ENCODE measurements at places on chromosomes 16 and 17.

- no peak for DNase-seq
These were observed 27.1 kb downstream of the NXPH3 start for GRCh38 chr17:49602783-49603182.

DNA sequence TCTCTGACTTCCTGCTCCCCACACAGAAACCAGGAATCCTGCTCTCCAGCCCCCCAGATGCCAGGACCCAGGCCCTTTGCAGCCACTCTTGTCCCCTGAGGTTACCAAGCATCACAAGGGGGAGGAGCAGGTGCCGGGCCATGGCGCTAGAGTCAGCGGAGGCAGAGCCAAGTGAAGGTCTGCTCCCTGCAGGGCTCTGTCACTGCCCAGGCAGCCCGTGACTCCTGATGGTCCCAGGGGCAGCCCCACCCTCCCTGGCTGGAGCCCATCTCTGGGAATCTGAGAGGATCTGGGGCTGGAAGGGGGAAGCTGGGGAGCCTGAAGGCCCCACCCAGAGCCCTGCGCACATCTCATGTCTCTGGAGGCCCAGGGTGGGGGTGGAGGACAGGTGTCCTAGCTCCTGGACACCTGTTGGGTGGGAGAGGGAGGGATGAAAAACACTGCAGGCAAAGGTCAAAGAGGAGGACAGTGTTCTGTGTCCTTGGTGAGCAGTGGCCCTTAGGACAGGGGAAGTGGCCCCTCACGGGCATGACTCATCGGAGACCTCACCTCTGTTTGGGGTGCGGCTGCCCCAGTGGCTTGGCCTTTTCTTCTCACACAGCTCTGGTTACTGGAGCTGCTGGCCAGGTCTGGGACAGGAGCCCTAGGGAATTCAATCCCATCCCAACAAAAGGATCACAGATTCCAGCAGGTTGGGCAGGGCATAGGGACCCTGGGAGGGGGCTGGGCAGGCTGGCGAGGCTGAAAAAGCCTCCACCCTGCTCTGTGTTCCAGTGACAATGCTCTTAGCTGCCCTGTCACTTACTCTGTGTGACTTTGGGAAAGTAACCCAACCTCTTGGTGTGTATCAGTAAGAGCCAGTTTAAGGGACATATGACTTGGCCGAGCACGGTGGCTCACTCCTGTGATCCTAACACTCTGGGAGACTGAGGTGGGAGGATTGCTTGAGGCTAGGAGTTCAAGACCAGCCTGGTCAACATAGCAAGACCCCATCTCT is at the start of gene PRSS36:
PRSS36 (minus strand) TSS at position 173 of the 997 bp plus-strand sequence; CDS start at position 142, 31 bp downstream.
- DNase-seq = no peak

GRCh38 chr16:87661561-87661960 is 59.3 kb downstream of the JPH3 start:
- no peak for DNase-seq

- DNase-seq = no peak
These were observed 42.3 kb upstream of the HNF1B start for GRCh38 chr17:37787055-37787757.

DNA sequence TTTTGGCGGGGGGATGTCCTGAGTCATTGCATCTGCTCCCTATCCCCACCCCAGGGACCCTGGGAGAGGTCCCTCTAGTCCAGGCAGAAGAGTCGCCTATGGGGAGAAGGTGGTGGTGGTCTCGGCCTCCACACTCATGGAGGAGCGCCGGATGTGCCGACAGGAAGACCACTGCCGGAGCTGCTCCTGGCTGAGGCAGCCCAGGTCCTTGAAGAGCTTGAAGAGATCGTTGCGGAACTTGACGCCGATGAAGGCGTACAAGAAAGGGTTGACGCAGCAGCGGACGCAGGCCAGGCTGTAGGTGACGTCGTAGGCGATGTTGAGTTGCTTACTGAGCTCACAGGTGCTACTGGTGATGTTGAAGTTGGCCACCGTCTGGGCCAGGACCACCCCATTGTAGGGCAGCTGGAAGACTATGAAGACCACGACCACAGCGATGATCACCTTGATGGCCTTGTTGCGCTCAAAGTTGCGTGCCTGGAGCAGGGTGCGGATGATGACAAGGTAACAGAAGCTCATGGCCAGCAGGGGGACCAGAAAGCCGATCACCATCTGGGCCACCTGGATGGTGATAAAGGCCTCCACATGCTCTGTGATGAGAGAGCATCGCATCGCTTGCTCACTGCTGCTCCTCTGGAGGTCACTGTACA is 10.5 kb downstream of the CCR7 start:
- DNase-seq = peak; percentile 71

GRCh38 chr17:77028900-77029299 is 111.9 kb upstream of the SEC14L1 start:
- no peak for DNase-seq

GRCh38 chr17:73257516-73257915 is 4.2 kb downstream of the CPSF4L start:
- DNase-seq = no peak

GRCh38 chr17:41796121-41796895 is 9.8 kb upstream of the JUP start:
- peak; percentile 59 for DNase-seq

DNA sequence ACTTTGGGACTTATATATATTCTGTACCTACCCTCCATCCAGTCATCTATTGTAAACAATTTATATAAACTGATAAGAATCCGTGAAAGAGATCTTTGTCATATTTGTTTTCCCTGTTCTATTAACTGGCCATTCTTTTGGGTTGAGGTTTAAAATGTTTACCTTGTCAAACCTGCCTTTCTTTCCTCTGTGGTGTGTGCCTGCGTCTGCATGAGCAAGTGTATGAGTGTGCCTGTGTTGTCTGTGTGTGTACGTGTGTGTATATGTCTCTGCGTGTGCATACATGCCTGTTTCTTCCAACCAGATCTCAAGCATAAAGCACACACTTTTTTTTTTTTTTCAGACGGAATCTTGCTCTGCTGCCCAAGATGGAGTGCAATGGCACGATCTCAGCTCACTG is 201.5 kb downstream of the C16orf95 start:
- DNase-seq = no peak

DNA sequence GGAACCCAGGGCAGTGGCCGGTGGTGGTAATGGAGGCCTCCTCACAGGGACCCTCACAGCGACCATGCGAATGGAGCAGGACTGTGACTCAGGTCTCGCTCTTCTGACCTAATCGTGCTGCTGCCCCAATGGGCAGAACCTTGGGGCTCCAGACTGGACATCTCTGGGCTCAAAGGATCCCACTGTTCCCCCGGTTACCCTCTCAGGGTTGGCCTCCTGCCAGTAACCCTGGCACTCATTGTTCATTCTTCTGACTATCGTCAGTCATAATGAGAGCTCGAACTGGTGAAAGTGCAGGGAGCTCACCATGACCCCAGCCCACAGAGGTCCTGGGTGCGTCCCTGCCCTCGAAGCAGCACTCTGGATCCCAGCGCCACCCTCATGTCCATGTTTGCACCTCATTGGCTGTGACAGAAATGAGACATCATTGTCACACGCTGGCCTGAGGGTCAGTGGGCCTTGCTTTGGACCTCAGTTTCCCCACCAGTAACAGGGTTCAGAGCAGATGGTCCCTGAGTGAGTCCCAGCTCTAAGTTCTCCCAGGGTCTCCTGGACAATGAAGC is 4.0 kb upstream of the NPRL3 start:
- DNase-seq = no peak

- DNase-seq = no peak
These were observed 455.9 kb upstream of the HSBP1 start for GRCh38 chr16:83351846-83352245.

- DNase-seq = no peak
These were observed 337.5 kb downstream of the SEC14L1 start for GRCh38 chr17:77478281-77478680.

- DNase-seq = peak; percentile 86
These were observed at the start of gene NT5C for GRCh38 chr17:75131278-75132017. Gene NT5C, minus strand, starts transcription at chr17:75131742. Its CDS starts 35 bp downstream, at chr17:75131707.

DNA sequence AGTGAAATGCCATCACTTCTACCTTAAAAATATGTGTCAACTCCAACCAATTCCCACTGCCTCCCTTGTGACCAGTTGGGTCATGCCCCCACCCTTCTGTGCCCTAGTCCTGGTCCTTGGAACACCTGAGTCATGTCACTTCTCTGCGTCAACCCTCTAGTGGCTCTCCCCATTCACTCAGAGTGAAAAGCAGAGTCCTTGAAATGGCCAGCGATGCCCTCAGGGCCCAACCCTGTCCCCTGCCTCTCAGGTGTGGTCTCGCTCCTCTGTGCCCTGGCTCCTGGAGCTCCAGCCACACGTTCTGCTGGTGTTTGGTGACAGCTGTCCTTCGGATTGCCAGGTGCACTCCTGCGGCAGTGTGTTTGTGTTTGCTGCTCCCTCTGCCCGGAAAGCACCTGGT is 89.2 kb downstream of the SPECC1 start:
- DNase-seq = no peak

GRCh38 chr17:20154286-20155000 is 145.3 kb downstream of the SPECC1 start:
- no peak for DNase-seq

DNA sequence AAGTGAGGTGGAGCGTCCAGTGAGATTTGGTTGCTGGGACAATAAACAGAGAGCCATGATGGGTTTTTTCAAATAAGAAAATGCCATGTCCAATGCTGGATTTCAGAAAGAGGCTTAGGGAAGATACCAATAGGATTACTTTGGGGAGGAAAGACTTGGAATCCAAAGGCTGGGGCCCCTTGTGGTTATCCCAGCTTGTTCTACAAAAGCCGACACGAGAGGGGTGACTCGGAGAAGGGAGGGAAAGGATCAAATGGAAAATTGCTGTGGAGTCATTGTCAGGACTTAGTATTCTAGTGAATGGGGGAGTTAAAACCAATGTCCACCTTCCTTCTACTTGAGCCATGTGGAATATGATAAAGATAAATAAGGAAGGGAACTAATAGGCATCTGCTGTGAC is 305.5 kb downstream of the SOX9 start:
- DNase-seq = no peak

GRCh38 chr17:7478276-7479212 is 887 bp downstream of the ZBTB4 start:
- no peak for DNase-seq

- no peak for DNase-seq
These were observed 75.9 kb upstream of the ZNF750 start for GRCh38 chr17:82915757-82916027.

- no peak for DNase-seq
These were observed 6.1 kb upstream of the SERPINF2 start for GRCh38 chr17:1736348-1737281.

DNA sequence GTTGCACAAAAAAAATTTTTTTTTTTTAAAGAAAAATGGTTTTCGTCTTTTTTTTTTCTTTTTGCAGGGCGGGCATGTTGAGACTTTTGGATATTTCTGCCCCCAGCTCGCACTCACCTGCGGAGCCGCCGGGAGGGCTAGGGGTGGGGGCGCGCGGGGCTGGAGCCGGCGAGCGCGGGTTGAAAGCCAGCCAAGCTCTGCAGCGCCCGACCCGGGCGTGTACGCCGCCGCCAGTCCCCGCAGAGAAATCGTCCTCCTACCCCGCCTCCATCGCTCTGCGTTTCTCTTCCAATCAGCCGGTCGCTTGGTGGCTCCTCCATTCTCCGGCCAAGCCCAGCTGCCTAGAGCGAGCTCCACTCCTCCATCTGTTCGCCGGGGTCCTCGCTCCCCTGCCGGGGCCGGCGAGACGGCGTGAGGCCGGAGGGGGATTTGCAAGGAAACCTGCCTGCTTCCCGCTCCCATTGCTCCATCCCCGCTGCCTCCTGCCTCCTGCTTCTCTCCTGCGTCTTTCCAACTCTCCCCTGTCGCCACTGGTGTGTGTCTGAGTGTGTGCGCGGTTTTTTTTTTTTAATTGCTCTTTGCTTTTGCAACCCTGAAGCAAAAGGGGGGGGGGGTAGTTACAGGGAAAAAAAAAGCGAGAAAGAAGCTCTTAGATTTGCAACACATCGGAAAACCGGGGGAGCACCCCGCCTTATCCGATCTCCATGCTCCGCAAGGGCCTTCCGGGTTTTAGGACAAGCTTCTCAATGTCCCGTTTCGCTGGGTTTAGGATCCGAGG is 1.8 kb upstream of the UBTF start:
- peak; percentile 87 for DNase-seq

- DNase-seq = no peak
These were observed 3.1 kb upstream of the TLCD2 start for GRCh38 chr17:1713160-1713877.

- DNase-seq = no peak
These were observed 2.3 kb downstream of the ARSG start for GRCh38 chr17:68293490-68294195.

GRCh38 chr17:72239548-72239947 is 118.7 kb downstream of the SOX9 start:
- DNase-seq = no peak

- DNase-seq = no peak
These were observed 31.0 kb downstream of the CCDC40 start for GRCh38 chr17:80067393-80067986.

DNA sequence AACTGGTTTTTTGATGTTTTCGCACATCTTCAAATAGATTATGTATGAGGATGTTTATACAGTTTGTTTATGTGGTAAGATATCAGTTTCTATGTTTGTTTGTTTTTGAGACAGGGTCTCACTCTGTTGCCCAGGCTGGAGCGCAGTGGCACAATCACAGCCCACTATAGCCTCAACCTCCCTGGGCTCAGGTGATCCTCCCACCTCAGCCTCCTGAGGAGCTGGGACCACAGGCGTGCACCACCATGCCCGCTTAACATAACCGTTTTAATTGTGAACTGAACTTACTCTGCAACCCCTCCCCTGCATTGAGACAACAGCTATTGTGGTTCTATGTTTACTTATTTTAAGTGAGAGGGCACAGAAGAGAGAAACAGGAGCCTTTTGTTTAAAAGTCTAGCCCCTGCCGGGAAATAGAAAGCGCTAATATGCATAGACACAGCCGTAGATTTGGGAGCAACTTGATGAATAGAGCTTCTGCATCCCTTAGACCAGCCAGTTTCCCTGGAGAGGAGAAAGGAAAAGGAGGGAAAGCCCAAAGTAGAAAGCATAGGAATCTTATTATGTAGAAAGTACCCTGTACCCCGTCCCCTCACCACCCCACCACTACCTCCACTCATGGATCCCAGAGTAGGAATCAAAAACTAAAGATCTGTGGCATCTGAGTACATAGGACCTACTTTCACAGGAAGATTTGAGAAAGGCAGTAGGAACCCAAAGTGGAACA is 19.6 kb upstream of the APPBP2 start:
- DNase-seq = no peak

GRCh38 chr16:56195151-56195550 is 3.9 kb downstream of the GNAO1 start:
- DNase-seq = no peak

GRCh38 chr16:56073508-56073907 is 117.8 kb upstream of the GNAO1 start:
- DNase-seq = no peak

All from coronary artery (tissue), 2 donors.